GM19239 (cell line): ENCODE measurements at places on chromosomes 16 and 17.

GRCh38 chr16:9159839-9160550 is 68.6 kb downstream of the HAPSTR1 start:
- DNase-seq: peak; percentile 49

DNA sequence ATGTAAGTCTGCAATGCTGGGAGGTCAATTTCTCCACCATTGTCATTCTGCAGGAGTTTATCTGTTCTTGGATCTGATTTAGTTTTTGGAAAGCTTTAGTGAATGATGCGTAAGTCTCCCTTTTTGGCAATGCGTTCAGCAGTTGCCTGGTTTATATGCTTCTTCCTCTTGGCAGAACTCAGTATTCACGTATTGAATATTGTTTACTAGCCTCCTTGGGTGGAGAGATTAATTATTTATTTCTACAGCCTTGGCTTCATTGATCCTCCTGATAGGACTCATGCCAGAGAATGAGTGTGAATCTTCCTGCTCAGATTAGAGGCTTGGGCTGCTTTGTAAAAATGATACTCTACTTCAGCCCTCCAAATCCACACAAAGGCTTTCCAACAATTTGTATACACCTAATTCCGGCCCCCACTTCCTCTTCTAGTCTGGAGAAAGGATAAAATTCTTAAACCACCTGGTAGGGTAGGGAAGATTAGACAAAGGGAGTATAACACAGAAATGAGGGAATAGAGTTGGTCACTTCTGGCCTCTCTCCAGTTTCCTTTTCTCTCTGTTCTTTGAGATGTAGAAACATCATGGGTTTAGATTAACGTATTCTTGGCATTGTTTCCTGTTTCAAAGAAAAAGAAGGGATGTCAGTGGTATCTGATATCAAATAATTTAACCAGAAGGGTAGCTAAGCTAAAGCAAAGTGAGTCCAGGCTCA is 929.8 kb downstream of the KCNJ2 start:
- no peak for DNase-seq

- no peak for DNase-seq
Observed at GRCh38 chr16:87426423-87427215, 34.5 kb downstream of the MAP1LC3B start.

GRCh38 chr17:42230225-42230624 is 35.9 kb upstream of the GHDC start:
- DNase-seq: no peak

- DNase-seq: no peak
Observed at GRCh38 chr17:72978593-72979218, 113.8 kb downstream of the SLC39A11 start.

- DNase-seq: no peak
Observed at GRCh38 chr16:11133344-11133943, 122.6 kb downstream of the SOCS1 start.
